ENCODE measurements at places on chromosomes 5 and 9. TPM values are rescaled to one million over a fixed set of nuclear protein-coding genes. Genes with fewer than 3 reads are reported as not detected.

The PPP1R2B gene
- total RNA-seq, result 0.05 TPM

The TMEM174 gene
- not detected for total RNA-seq

The TTC39B gene
- total RNA-seq, result 10.9 TPM

The PHAX gene
- 60.3 TPM for total RNA-seq

The BTNL3 gene
- not detected for total RNA-seq

The SLC46A2 gene
- not detected for total RNA-seq
